ENCODE measurements at places on chromosomes 4 and X.

DNA sequence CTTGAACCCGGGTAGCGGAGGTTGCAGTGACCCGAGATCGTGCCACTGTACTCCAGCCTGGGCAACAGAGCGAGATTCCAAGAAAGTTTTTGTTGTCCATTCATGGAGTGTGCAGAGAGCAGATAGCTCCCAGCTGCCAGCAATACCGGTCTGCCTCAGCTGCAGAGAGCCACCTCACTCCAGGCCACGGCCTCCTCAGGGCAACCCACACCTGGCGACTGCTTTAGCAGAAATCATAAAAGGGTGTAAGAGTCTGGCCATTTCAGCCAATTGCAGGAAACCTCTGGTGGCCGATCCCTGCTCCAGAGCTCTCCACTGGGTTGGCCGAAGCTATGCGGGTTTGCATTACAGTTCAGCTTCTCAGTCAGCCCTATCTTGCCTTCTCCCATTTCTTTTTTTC is 227.4 kb upstream of the BCOR start:
- no peak for DNase-seq

DNA sequence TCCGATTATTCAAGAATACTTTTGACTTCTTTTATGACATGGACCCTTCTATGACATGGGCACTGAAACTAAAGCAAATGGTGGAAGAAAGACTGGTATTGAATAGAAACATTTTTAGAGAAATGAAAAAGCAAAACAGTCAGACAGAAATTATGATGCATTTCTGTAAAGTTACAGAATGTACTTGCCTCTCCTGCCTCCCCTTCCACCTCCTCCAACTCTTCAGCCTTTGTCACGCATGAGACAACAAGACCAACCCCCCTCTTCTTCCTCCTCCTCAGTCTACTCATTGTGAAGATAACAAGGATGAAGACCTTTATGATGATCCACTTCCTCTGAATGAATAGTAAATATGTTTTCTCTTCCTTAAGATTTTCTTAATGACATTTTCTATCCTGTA is 46.3 kb upstream of the HUWE1 start:
- no peak for DNase-seq

- DNase-seq: no peak
Observed at GRCh38 chr4:138410266-138410665, 168.1 kb upstream of the SLC7A11 start.

- no peak for DNase-seq
Observed at GRCh38 chr4:36328130-36328529, 46.7 kb downstream of the DTHD1 start.

DNA sequence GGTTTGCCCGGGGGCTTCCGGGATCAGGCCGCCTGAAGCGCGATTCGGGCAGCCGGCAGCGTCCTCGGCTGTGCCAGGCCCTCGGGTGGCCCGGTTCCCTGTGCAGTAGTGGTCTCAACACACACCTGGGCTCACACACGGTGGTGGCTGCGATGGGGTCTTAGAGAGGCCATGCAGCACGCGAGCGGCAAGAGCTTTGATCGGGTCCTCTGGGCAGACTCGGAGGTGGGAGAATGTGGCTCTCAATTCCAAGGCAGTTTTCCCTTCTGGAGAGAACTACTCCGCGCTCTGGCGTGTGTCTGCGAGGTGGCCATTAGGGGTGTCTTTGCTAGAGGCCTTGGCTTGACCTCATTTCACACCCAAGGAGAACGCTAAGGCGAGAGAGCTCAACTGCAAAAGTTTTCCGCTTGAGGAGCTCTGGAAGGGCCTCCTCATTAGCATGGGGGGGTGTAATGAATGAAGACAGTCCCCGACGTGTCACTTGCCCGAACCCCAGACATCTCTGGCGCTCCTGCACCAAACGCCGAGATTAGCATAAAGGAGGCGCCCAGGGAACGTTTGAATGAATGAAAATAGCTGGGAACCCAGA is 771 bp upstream of the RBPJ start:
- peak; percentile 19 for DNase-seq

DNA sequence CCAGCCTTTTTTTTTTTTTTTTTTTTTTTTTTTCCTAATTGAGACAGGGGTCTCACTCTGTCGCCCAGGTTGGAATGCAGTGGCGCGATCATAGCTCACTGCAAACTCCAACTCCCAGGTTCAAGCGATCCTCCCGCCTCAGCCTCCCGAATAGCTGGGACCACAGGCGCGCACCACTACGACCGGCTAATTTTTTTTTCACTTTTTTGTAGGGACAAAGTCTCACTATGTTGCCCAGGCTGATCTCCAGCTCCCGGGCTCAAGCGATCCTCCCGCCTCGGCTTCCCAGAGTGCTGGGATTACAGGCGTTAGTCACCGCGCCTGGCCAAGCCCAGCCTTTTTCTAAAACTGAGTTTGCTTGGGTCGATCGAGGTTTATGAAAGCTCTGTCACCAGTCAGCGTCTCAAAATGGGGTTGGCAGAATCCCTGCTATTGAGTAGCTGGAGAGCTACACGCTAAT is 1.3 kb upstream of the OTUD5 start:
- no peak for DNase-seq

- DNase-seq: no peak
Observed at GRCh38 chrX:78307665-78308064, 19.7 kb downstream of the CYSLTR1 start.

DNA sequence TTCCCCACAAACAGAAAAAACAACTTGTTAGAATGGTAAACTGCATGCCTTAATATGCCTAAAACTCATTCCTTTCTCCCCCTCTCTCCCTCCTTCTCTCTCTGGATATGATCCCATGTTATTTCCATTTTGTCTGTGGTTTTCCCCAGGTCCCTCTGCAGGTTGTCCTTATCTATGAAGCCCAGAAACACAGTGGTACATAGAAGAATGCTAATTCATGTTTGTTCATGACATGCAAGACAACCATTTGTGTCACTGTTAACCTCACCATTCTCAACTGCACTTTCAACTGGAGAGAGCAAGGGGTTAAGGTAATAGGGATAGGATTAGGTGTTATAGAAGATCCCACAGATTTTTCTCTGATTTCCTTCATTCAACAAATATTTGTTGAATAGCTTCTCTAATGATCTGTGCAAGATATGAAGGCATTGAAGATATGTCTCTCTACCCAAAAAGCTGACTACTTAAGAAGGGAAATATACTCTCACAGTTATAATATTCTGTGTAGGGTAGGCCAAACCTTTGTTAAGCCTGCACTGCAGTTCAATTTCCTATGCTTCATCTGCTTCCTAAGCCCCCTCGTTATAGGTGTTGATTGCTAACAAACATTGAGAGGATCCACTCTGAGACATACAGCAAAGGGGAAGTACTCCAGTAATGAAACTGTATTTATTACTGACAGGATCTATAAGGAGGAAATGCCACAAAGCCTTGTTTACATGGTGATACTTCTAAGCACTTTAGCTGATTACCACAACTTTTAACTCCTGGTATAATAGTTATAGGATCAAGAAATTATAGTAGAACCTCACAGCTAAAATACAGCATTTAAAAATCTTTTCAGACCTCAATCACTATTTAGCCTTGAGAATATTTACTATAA is 96.1 kb downstream of the FRYL start:
- no peak for DNase-seq

- no peak for DNase-seq
Observed at GRCh38 chrX:78199851-78200250, 60.4 kb upstream of the TAF9B start.
